Glutamatergic neuron (in vitro differentiated cells): ENCODE measurements at places on chromosomes 5 and 9.

DNA sequence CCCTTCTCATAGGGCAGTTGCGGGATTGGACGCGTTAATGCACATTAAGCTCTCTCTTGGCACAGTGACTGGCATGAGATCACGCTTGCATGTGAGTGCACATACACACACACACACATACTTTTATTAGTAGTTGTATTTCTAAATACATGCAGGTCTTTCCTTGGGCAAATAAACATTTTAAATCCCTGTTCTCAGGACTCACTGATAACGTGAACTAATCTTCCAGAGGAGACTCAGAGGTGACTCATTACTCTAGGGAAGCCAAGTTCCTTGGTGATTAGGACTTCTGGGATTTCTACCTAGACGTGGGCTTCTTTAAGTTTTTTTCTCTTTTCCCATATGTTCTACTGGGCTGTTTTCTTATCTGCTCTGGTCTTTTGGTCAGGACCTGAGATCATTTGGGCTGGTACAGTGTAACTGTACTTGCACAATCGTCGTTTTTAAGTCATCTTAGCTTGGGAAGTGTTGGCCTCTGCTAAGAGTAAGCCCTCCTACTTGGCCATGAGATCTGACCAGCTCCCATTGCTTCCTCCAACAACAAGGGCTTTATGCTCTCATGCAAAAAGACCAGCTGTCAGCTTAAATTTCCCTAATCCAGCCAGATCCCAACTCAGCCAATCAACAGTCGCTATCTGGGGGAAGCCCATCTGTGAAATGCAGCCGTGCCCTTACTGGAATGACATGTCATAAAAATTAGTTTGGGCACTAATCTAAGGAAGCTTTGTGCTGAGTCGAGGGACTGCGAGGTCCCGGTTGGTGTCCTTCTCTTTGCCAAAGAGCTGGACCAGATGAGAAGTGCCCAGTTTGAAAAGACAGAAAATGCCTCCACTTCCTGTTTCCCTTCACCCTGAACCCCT is 176.4 kb upstream of the ANKRD55 start:
- DNase-seq = no peak

- no peak for DNase-seq
Measured at GRCh38 chr5:24026288-24026687, 518.9 kb downstream of the PRDM9 start.

- DNase-seq = peak; percentile 61
Measured at GRCh38 chr9:91117959-91118703, 243.6 kb downstream of the AUH start.

DNA sequence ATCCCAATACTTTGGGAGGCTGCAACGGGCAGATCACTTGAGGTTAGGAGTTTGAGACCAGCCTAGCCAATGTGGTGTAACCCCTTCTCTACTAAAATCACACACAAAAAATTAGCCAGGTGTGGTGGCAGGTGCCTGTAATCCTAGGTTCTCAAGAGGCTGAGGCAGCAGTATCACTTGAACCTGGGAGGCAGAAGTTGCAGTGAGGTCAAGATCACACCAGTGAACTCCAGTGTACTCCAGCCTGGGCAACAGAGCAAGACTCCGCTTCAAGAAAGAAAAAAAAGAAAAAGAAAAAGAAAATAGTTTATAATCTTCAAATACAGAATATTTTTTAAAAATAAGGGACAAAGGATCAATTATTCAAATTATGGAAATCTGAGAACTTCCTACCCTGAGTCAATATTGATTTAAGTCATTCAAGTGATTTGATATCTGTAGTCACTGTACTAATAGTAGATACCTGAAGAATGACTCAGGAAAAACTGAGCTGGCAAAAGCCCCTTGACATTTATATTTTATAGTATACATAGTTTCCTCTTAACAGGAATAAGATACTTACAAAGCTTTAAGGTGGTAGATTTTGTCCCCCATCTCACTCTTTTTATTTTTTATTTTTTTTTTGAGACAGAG is 61.8 kb downstream of the PTBP3 start:
- no peak for DNase-seq

DNA sequence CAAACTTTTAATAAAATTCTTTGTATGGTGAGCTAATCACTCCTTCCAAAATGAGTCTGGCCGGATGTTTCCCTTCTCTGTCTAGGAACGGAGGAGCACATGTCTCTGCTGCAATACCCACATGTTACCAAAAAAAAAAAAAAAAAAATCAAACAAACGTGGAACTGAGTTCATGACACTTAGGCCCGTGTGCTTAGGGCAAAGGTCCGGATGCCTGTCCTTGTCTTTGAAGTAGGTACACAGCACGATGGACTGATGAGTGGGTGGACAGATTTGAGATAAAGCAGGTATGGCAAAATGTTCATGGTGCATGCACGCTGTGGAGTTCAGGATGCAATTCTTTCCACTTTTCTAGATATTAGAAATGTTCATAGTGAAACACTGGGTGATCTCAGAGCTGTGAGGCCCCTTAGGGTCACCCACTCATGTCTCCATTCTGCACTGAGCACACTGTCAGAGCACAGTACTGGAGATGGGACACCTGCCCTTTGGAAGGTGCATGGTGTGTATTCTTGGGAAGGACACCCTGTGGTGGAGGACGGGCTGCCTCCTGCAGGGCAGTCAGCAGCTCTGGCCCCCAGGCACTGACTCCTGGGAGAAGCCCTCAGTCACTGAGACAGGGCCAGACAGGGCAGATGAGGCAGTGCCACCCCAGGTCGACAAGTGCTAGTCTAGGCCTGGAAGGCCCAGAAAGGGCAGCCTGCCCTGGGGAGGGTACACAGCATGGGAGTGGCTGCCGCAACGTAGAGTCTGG is 43.6 kb downstream of the GADD45G start:
- no peak for DNase-seq

GRCh38 chr5:148343046-148343407 is 7.7 kb downstream of the SPINK9 start:
- DNase-seq = no peak

GRCh38 chr9:73680831-73681230 is 529.2 kb downstream of the ANXA1 start:
- DNase-seq = no peak

- DNase-seq = no peak
Measured at GRCh38 chr5:73214996-73215395, 42.0 kb downstream of the TMEM174 start.

- no peak for DNase-seq
Measured at GRCh38 chr5:150085950-150086715, at the start of gene CSF1R. TSS of gene CSF1R (minus strand) at chr5:150086554. CDS start at chr5:150086427, 127 bp downstream.

GRCh38 chr5:167880420-167880819 is 411.0 kb upstream of the WWC1 start:
- no peak for DNase-seq

DNA sequence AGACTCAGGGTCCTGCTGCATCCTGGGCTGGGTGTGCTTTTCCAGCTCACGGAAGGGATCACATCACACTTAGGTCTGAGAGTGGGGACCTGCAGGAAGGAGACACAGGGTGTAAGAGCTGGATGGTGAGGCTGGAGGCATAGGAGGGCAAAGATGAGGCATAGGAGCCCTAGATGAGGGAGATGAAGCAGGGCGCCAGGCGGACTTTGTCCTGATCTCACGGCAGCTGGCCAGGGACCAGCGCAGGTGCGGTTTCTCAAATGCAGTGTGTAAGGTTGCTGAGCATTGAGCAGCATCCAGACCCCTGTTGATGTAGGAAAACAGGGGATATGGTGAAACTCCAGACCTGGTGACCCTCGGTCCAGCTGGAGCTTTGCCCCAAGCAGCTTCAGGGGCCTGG is 156.5 kb downstream of the PSAT1 start:
- DNase-seq = no peak
